ENCODE measurements at places on chromosomes 4 and X.

GRCh38 chr4:143489106-143489505 lies 24.4 kb upstream of the SMARCA5 start:
- no peak for DNase-seq

- no peak for DNase-seq
Measured at GRCh38 chr4:71133491-71133890, 140.0 kb downstream of the DCK start.

- no peak for DNase-seq
Measured at GRCh38 chr4:5716391-5716790, 5.4 kb downstream of the EVC start.

DNA sequence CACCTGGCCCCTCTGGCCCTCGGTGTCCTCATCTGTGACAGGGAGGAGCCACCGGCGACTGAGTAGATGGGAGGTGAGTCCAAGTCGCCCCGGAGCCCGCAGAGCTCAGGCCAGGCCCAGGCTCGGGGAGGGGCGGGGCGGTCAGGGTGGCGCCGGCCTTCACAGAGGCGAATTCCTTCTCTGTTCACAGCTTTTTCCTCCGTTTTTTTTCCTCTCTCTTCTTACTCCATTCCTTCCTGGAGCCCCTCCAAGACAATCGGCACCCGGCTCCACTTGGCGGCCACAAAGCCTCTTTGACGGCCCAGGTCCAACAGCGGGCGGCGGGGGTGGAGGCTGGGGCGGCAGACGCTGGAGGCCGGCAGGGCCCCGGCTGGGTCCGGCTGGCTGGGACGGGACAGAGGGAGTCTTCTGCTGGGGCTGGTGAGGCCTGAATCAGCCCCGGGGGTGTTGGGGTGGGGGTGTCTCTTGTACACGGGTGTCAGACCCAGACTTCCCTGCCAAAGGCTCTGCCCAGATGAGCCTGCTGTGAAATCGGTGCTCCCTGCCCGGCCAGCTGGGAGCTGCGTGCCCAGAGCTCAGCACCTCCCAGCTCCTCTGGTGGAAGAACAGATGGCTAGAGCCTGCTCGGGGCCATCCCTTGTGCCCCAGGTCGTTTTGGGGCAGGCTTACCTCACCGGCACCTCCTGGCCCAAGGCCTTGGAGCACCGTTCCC lies 22.6 kb downstream of the FGFRL1 start:
- no peak for DNase-seq

GRCh38 chr4:181488926-181489325 lies 754.3 kb upstream of the TENM3 start:
- DNase-seq = no peak

- DNase-seq = no peak
Measured at GRCh38 chr4:123043793-123044425, 121.5 kb upstream of the NUDT6 start.

- DNase-seq = no peak
Measured at GRCh38 chr4:1505511-1506460, 99.5 kb upstream of the NKX1-1 start.

GRCh38 chr4:139943277-139943676 lies 210.7 kb downstream of the MAML3 start:
- no peak for DNase-seq

DNA sequence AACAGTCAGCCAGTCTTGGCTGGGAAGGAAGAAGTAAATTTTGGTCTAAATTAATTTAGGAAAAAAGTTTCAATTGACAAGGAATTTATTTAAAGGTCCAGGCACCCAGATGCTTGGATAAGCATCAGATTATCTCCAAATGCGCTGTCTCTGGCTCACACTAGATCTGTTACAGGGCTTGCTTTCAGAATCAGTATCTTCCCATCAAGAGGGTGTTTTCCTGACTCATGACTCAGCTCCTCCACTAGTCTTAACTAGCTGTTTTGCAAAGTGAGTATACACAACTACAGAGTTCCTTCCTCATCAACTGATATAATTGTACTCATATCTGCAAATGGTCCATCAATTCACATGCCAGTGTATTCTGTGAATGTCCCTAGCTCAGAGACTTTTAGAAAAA lies 482.1 kb upstream of the CPEB2 start:
- DNase-seq = no peak

DNA sequence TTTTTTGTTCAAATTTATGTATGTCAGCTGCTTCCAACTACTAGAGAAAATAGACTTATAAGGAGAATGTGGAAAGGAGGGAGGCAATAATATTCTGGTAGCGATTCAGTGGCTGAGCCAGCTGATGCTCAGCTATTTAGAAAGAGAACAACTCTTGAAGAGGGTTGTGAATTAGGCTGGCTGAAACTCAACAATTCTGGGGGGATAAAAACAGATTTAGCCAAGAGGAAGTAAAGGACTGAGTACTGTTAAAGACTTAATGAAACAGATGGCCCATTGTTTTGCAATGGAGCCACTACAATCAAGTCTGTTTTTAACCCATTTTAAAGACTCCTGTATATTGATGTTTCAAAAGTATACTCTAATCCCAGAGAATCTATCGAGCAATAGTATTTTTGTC lies 1058.9 kb downstream of the C4orf33 start:
- peak; percentile 66 for DNase-seq

DNA sequence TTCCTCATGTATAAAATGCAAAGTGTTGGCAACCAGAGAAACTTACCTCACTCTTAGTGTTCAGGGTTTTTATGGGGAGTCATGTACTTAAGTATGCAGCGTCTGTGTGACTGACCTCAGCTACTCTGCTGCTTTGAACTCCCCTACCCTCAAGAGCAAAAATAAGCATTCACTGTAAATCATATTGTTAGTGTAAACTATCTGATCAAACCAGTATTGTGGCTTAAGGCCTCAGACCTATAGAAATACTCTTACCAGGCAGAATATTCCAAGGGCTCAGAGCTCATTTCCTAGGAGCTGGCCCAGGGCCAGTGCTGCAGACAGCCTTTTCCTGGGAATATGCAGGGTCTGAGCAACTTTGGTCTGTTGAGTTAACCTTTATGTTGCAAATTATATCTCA lies 453.1 kb downstream of the CCSER1 start:
- DNase-seq = no peak

- DNase-seq = peak; percentile 22
Measured at GRCh38 chr4:144451766-144452450, 194.0 kb upstream of the HHIP start.

- DNase-seq = no peak
Measured at GRCh38 chrX:44178274-44179053, 165.0 kb downstream of the EFHC2 start.

- peak; percentile 38 for DNase-seq
Measured at GRCh38 chrX:24081661-24082154, 27.0 kb downstream of the EIF2S3 start.

DNA sequence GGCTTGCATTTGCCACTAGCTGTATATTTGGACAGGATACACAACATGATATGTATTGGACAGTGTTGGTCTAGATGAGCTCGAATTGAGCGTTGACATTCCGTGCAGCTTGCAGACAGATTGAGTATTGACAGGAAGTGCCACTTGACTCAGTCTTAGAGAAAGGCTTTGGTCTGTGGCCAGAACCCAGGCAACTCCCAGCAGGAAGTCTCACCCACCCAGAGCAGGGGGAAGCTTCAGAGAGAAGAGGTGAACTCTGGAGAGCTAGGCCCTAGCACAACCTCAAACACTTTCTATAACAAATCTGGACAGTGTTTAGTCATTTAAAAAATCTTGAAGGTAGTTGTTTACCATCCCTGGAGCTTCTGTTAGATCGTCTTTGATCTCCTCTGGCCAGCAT lies 280.5 kb downstream of the FBXW7 start:
- DNase-seq = no peak

DNA sequence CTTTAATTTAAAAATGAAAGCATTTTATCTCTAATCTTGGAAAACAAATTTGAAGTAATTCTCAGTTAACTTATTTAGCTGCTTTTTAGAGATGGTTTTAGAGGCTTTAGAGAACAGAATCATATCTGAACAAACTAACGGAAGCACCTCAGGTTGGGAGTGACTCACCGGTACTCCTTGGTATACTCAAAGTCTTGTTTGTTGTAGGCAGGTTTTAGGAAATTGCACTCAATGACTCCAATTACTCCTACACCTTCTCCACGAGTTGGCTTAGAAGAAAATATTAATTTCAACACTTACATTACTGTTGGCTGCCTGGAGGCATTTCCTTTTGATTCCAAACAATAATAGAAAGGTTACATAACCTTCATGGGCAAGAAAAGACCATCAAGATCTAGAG lies 23.6 kb downstream of the MORC4 start:
- DNase-seq = no peak

- no peak for DNase-seq
Measured at GRCh38 chr4:85632981-85633380, 158.0 kb downstream of the ARHGAP24 start.

All from muscle of back (tissue), 13 donors.